ENCODE measurements at places on chromosomes 2 and 18.

DNA sequence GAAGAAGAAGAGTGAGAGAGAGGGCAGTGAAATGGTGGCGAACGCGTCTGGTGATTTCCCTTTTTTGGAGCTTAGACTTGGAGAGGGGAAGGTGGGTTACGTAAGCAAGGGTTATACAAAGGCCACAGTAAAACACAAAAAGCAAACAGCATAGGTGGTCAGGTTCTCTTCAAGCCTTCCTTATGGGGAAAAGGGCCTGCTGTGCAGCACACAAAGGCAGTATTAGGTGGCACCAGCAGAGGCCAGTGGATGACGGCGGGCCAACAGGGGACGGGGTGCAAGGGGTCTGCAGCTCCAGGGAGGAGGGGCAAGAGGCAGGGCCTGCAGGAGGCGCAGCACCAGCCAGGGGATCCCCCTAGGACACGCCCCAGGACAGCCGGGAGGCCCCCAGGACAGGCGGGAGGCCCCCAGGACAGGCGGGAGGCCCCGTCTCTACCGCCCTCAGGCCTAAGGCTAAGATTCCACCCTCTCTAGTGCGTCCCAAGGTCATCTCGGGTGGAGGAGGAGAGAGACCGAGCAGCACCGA lies 32.6 kb upstream of the NPC1 start:
- DNase-seq, result no peak

DNA sequence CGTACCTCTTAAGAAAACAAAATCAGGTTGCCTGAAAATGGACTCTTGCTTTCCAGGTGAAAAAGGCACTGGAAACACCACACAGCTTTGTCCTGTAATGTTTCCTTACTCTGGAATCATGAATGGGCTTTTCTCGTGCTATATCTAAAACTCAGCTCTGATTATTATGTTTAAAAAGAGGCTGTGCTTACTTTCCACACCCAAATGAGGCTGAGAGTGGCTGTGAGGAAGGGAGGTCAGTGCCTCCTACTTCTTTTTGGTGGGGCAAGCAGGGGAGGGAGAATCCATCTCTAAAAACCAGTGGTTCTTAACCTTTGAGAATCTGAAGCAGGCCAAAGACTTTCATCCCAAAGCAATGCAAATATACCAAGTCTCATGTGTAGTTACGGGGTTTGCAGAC lies 148.6 kb downstream of the FAM210A start:
- no peak for DNase-seq

- no peak for DNase-seq
Measured at GRCh38 chr18:71939483-71939882, 604.7 kb downstream of the CBLN2 start.

GRCh38 chr2:191250986-191251385 lies 5.8 kb downstream of the MYO1B start:
- DNase-seq, result no peak

DNA sequence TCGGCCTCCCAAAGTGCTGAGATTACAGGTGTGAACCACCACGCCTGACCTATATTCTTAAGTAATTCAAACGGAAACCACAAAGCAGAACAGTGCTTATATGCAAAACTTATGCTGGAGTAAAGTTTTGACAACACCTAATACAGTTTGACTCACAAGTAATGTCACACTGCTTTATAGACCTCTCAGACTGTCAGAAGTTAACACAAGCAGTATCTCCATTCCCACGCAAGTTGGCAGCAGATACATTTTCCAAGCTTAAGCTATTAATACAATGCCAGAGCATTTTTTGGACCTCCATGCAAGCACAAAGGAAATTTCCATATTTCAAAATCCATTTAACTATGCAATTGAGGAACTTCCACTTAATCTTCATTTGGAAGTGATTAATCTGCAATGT lies 21.0 kb upstream of the SANBR start:
- DNase-seq, result no peak

DNA sequence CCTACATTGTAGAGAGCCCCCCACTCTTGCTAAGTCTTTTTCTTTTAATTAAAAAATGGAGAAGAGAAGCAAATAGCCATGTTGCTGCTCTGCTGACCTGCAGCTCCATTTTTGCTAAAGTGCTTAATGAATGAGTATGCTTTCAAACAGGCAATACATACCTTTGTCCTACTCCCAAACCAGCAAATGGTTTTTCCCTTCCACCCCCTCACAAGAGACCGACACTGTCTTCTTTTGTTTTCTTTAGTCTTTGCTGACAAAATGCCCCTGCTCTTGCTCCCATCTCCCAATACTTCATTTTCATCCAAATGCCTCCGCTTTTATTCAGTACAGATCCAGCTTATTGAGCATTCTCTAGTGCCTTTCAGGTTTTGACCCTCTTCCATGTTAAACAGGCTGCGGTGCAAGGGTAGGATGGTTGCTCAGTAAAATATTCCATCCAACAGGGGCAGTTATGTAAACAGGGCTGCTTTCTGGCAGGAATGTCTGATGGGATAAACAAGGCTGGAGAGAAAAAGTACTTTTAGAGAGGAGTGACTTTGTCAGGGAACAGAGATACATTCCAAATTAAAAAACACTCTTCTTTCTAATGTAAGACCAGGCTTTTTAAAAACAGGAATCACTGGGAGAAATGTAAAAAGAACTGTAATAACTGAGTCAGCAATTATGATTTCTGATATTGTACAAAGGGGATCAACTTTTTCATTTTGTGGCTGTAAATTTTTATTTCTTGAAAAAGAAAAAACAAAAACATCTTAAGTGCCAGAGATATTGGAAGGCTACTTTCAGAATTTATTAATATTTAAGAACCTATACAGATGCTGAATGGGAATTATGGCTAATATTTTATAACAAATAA lies 136.8 kb downstream of the MEP1B start:
- no peak for DNase-seq

GRCh38 chr18:21757833-21758232 lies 17.2 kb downstream of the MIB1 start:
- DNase-seq, result no peak

DNA sequence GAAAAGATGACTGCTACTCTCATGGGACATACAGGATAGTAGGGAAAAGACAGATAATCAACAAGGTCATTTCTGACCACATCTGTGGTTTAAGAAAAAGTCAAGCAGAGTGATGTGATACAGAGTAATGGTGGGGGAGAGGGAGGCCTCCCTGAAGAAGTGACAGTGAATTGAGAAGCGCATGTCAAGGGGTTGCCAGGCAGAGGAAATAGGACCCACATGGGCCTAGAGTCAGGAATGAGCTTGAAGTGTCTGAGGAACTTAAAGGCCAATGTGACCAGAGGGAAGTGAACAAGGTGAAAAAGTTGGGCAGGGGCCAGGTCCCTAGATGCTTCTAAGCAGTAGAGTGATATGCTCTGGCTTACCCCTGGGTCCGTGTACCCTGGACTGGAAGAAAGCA lies 113.5 kb upstream of the PPP1CB start:
- DNase-seq, result no peak

DNA sequence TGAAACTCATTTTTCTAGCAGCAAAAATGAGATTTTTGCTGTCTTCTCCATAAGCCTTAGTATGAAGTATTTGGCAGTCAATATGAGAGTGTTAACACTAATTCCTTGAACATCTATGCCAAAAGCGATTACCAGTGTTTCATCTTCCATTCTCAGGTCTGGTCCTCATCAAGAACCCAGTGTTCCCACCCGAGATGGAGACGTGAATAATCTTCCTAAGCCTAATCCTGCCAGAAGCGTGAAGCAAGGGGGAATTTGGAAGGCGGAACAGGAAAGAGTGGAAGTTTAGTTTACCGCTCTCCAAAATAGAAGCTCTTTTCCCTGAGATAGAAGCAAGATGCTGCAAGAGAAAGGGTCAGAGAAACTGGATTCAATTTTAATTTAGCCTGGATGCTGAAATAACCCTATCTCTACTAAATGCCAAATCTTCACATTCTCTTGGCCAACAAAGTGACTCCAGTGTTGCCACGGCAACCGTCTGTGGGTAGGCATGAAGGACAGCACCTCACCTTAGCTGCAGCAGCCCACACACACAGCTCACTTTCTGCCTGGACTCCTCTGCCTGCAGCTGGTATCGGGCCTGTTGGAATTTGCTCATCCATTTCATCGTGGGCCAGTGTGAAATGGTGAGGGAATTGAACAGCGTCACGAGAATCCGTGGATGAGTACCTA lies 711.1 kb downstream of the CBLN2 start:
- DNase-seq, result no peak

DNA sequence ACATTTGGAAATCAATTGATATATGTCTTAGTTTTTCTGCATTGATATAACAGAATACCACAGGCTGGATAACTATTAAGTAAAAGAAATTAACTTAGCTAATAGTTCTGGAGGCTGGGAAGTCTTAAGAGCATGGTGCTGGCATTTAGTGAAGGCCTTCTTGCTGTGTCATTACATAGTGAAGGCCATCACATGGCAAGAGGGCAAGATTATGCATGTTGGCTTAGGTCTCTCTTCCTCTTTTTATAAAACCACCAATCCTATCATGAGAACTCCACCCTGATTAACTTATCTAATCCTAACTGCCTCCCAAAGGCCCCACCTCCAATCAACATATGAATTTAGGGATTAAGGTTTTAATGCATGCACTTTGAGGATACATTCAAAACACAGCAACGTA lies 225.5 kb upstream of the VRK2 start:
- no peak for DNase-seq

DNA sequence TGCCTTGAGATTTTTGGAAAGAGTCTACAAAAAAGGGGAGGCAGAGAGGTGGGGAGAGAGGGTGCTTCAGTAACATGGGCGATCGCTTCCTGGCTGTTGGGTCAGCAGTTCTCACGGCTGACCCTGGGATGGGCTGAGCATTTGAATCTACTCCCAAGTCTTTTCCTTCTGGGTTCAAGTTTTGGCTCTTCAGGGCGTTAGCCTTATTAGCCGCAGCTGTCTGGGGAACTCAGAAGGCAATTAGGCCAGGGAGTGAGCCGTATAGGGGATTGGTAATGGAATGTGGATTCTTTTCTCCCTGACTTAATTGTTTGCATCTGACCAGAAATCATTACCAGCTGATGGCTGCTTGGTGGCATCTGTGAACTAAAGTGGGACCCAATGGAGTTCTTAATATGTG lies 250.5 kb upstream of the SKOR2 start:
- no peak for DNase-seq

DNA sequence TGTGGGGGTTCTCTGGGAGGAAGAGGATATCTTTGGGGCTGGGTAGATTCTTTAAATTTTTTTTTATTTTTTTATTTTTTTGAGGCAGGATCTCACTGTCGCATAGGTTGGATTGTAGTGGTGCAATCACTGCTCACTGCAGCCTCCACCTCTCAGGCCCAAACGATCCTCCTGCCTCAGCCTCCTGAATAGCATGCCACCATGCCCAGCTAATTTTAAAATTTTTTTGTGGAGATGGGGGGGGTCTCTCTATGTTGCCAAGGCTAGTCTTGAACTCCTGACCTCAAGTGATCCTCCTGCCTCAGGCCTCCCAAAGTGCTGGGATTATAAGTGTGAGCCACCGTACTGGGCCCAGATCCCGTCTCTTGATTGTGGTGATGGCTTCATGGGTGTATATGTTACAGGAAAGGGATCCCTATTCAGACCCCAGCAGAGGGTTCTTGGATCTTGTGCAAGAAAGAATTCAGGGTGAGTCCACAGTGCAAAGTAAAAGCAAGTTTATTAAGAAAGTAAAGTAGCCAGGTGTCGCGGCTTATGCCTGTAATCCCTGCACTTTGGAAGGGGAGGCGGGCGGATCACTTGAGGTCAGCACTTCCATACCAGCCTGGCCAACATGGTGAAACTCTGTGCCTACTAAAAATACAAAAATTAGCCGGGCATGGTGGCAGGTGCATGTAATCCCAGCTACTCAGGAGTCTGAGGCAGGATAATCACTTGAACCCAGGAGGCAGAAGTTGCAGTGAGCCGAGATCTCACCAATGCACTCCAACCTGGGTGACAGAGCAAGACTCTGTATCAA lies 2.0 kb upstream of the C2orf68 start:
- DNase-seq, result no peak

GRCh38 chr2:177180269-177181000 lies 32.2 kb upstream of the HNRNPA3 start:
- DNase-seq, result no peak

GRCh38 chr2:149928011-149928410 lies 340.4 kb upstream of the MMADHC start:
- no peak for DNase-seq

DNA sequence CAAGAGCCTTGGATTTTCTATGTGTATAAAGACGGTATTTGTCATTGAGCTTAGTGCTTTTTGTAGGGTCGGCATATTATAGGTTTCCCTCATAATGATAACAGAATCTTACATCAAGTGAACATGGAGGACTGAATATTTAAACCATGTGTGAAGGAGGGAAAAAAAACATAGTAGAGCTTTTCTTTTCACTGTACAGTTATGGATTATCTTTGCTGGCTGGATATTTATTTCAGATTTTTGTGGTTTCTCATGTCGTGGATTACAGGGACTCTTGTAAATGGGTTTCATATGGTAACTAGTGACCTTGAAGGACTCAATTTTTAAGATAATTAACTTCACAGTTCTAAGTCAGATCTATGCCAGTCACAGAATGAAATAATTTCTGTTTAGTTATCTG lies 330.2 kb upstream of the NRP2 start:
- DNase-seq, result no peak

GRCh38 chr2:88180605-88181240 lies 10.6 kb downstream of the THNSL2 start:
- DNase-seq, result no peak

All from CD4-positive, alpha-beta T cell treated with Interleukin-6 at 100 ng/mL for 8 hours (primary cell).